Mesothelial cell of epicardium (in vitro differentiated cells): ENCODE measurements at places on chromosomes 12 and 14.

- DNase-seq = no peak
These were observed 1.5 kb downstream of the DIO3 start for GRCh38 chr14:101562659-101563351.

DNA sequence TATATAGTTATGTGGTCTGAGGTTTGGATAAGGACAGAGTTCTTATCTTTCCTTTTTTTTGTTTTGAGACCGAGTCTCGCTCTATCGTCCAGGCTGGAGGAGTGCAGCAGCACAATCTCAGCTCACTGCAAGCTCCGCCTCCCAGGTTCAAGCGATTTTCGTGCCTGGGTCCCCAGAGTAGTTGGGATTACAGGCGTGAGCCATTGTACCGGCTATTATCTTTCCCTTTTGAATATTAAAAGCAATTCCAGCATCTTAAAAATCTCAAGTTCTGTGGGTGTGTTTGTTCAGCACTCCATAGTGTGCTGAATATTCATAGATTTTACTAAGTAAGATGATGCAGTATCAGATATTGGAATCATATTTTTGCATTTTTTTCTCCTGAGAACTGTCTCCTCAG lies 404.4 kb upstream of the RGS6 start:
- no peak for DNase-seq

DNA sequence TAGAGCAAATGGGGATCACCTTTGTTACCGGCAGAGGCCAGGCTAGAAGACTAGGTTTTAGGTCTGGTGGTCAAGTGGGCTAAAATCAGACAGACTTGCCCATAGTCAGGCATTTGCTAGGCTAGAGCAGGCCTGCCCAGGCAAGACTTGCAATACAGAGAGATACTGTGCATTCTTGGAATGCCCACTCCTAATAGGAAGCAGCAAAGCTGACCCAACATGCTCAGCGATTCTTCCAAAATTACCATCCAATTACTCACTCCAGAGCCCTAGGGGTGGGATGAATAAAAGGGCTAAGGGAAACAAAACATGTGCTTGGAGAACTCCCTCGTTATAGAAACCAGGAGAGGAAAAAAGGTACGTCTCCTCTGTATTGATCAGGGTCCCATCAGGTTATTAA lies 187.8 kb upstream of the AMIGO2 start:
- no peak for DNase-seq

DNA sequence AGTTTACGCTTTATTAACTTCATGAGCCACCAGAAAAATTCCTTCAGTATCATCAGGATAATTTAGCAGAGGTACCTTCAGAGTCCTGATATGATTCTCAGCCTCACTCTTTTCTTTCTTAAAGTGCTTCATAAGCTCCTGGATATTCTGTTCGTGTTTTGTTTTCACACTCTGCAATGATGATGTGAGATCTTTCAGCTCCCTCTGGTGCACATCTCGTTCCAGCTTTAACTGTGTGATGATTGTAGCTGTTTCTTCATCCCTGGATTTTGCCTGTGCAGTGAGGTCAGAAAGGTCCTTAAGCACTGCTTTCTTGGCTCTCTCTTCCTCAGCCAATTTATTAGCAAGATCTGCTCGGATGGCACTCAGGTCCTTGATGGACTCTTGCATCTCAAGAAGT lies 156.7 kb downstream of the CEP128 start:
- no peak for DNase-seq

DNA sequence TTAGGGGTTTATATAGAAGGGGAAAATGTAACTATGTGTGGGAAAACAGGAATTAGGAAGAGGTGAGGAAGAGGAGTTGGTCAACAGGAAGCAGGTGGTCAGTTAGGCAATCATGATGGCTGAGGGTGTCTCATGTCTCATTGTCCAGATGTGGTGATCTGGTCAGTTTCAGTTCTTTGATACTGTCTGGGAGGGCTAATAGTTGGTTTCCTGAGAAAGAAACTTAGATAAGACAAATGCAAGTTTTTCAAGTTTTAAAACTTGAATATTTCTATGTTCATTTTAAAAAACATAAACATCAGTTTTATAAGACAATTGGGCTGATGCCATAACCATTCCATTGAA lies 1121.8 kb upstream of the USP15 start:
- DNase-seq = no peak
